ENCODE measurements at places on chromosomes 5 and 9.

GRCh38 chr9:113593682-113594281, 130.3 kb downstream of the RGS3 start:
- no peak for DNase-seq

DNA sequence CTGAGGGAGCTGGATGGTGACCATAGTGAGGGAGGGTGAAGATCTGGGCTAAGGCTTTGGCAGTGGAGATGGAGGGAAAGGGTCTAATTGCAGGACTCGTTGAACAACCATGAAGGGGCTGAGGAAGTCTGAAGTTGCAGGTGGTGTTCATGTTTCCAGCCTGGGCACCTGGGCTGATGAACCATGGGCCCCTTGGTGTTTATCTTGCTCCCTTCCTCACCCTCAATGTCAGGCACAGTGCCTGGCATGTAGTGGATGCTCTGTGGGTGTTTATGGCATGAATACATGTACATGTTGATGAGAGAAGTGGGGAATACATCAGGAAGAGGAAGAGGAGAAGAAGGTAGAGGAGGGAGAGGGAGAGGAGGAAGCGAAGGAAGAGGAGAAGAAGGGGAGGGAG, 31.3 kb upstream of the COL15A1 start:
- DNase-seq, result no peak

DNA sequence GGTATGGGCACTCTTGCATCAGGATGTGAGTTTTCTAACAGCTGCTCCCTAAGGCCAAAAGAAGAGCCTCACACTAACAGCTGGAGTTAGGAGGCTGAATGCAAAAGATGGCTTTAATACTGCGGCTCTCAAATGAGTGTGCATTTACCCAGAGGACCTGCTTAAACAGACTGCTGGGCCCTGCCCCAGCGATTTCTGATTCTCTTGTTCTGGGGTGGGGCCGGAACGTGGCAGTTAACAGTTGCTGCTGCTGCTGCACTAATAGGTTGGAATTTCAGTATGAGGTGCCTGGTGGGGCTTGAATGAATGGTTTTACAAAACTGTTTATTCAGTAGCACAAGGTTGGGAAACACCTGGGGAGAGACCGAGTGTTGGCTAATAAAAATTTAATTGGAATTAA, 26.1 kb downstream of the HMGCR start:
- DNase-seq, result no peak

GRCh38 chr5:166772770-166773169, 1518.7 kb upstream of the WWC1 start:
- no peak for DNase-seq

DNA sequence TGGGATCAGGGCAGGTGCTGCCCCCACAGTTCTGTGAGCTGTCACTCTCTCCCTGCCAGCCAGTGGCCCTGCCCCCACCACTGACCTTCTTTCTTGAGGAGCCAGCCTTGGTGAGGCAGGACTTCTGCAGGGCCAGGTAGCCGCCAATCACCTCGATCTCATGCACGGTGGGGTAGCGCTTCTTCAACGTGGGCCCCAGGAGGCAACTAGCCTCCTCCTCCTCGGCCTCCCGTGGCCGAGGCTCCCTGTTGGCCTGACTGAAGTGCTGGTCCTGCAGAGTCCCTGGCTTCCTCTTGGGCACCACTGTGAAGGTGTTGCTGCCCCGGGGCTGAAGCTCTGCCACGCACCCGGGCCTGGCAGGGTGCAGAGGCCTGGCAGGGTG, 1.6 kb downstream of the TPRN start:
- DNase-seq, result no peak

GRCh38 chr5:68283766-68284165, 68.2 kb downstream of the PIK3R1 start:
- DNase-seq, result no peak
